NCI-H2227 treated with DMSO at 0.1 percent for 48 hours (cell line): ENCODE measurements at places on chromosomes 11 and 22.

GRCh38 chr11:85740481-85741400 is 54.7 kb upstream of the CCDC89 start:
- no peak for DNase-seq

- no peak for DNase-seq
Observed at GRCh38 chr11:119785131-119785530, 56.1 kb upstream of the NECTIN1 start.

DNA sequence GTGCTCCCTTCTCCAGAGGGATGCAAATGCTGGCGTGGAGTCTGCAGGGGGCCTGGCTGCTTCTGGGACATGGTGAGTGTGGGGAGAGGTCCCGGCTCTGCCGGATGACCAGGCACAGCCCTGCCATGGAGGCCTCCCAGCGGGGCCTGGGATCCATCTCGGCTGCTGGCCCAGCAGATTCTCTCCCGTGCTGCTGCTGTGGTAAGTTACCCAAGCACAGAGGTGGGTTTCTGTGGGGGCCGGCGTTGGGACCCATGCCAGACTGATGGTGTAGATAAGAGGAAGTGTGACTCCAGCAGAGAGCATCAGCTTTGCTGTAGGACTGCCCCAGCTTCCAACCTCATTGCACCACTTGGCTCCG is 147.5 kb upstream of the B3GAT1 start:
- DNase-seq: no peak

DNA sequence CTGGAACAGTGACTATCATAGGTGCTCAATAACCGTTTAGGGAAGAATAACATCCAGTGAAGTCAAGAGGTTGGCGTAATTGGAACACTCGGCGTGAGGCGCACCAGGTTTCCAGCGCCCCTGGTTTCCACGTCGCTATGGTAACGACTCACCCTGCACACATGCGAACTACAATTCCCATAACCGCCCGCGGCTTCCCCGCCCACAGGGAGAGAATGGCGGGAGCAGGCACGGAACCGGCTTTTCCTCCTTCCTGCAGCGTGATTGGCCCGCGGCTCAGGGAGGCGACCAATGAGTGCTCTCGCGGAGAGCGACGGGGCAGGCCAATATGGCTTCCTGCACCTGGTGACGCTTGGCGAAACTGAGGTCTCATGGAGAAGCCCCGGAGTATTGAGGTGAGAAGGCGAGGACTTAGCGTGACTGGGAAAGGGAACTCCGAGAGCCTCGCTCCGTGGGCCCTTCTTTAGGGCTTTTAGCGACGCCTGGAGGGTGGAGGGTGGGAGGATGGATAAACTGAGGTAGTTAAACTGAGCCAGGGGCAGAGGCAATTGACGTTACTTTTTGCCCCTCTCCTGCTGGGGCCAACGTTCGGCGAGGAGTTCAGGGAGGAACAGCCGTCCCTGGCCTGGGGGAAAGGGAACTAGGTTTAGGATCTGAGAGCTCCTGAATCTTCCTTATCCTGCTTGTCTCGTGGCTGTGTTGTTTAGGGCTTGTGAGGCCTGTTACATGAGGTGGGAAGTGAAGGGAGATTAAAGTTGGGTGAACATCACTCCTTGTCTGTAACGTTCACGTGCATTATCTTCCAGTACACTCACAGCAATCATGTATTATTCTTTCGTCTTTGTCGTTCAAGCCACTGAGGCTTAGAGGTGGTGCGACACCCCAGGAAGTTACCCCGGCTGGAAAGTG is at the start of gene L3MBTL2:
Gene L3MBTL2 (plus strand): TSS at position 321 of the 909 bp plus-strand sequence. CDS start 51 bp downstream, at position 372.
- peak; percentile 91 for DNase-seq

GRCh38 chr11:92050305-92050704 is 174.3 kb upstream of the FAT3 start:
- no peak for DNase-seq
